ENCODE measurements at places on chromosomes 11 and 22.

DNA sequence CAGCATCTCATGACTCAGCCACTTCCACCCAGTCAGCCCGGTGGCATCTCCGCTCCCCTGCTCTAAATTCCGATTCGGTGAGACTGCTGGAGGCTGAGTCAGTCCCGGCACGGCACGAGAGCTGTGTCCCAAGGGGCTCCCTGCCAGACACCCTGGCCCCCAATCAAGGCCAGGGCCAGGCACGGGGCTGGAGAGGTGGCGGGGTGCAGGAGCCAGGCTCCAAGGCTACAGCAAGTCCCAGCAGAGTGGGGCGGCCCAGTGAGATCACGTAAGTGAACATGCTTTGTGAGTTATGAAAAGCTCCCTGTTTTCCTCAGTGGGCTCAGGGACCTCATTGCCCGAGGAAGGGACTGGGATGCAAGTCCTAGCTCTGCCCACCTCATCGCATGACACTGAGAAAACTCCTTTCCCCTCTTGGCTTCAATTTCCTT, 3.0 kb downstream of the C11orf68 start:
- DNase-seq = no peak

DNA sequence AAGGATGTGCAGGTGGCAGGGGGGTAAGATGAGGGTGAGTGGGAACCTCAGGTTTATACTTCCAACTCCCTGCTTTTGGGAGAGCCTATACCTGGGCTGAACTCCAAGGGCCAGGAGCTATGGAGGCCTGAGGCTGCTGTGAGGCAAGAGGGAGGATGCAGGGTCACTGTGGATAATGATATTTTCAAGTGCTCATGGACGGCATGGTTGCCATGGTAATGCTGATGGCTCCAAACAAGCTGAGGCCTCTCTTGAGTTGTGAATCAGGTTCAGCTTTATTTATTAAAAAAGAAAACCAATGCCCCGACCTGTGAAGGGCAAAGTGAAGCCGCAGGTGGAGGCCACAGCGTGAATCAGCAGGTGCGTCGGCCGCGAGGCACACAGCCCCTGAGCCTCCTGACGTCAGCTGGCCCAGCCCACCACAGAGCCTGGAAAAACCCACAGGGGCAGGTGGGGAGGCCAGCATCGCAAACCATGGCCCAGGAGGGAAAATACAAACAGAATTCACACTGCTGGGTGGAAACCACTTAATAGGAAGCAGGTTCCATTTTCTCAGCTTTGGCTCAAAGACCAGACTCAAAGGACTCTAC, 17.4 kb upstream of the CREB3L1 start:
- no peak for DNase-seq

DNA sequence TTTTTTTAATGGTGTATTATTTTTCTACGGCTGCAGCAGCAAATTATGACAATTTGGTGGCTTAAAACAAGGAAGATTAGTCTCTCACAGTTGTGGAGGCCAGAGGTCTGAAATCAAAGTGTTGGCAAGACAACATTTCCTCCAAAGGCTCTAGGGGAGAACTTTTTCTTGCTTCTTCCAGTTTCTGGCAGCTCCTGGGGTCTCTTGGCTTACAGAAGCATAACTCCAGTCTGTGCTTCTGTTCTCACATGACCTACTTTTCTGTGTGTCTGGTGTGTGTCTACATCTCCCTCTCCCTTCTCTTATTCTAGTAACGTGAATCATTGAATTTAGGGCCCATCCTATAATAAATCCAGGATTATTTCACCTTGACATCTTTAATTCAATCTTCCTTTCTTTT, 551.9 kb upstream of the LUZP2 start:
- no peak for DNase-seq

DNA sequence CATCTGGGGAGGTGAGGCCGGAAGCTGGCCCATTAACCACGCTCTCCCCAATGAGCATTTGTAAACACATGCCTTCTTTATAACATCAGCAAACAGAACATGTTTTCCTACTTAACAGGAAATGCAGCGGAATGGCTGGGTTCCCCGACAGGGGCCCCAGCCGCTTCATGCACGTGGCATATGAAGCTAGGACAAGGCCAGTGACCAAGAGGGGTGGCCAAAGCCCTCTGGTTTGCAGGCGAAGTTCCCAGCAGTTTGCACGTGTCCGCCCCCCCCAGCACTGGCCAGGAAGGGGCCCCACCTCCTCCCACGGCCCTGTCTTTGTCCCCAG, 38.7 kb upstream of the LINC01488 start:
- no peak for DNase-seq

DNA sequence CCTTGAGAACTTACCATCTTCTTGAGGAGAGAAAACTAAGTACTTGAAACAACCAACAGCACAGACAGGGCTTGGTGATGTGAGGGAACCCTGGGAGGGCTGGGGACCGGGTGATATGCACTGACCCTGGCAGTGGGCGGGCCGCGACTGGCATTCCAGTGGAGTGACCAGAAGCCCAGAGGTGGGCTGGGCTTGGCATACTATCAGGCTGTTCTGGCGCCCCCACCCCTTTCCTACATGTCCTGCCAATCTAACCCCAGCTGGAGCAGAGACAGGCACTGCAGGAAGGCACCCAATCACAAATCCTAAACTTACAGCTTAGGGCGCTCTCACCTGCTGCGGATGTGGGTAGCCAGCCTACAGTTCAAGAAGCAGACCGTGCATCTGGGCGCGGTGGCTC, 54.0 kb upstream of the GCAT start:
- no peak for DNase-seq

DNA sequence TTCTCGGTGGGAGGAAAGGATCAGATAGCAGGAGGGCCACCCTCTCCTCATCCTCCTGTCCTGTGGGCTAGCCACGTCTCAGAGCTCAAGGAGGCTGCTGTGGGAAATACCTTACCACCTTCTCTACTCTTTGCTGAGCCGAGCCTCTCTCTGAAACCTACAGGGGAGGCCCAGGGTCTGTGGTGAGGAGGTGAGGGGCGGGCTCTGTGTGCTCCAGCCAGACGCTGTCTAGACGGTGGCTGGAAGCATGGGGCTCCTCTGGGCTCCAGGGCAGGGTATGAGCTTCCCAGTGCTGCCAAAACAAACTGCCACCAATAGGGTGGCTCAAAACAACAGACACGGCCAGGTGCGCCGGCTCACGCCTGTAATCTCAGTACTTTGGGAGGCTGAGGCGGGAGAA, 5.5 kb upstream of the TMPRSS6 start:
- no peak for DNase-seq

GRCh38 chr11:108037211-108037610, 28.5 kb downstream of the CUL5 start:
- DNase-seq = no peak

DNA sequence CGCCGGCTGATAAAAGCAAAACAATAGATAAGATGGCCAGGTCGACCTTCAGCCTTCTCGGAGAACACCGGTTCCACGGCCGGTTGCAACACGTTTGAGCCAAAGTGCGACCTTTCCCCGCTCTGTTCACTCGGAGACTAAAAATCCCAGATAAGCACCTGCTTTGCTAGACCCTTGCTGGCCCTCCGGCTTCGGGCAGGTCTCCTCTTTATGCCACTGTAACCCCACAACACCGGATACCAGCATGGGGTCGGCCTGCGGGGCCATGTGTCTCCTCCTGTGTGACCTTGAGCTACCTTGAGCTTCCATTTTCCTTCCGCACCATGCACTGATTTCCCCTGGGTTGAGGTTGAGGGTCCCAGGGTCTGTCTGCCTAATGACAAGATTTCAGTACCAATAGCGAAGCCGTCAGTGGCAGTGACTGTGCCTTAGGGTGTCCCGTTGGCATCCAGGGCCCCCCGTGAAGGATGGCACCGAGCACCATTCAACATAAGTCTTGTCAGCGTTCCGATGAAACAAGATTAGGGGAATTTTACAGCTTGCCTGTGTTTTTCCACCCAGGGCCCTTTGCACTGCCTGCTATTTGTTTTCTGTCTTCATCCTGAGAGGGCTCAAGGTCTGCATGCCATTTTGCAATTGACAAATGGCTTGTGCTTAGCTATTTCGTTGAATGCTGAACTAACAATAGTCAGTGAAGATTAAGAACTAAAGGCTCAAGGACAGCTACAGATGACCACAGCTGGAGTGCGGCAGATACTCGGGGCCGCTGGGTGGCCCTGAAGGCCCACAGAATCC, 118.6 kb downstream of the KCNQ1 start:
- no peak for DNase-seq

DNA sequence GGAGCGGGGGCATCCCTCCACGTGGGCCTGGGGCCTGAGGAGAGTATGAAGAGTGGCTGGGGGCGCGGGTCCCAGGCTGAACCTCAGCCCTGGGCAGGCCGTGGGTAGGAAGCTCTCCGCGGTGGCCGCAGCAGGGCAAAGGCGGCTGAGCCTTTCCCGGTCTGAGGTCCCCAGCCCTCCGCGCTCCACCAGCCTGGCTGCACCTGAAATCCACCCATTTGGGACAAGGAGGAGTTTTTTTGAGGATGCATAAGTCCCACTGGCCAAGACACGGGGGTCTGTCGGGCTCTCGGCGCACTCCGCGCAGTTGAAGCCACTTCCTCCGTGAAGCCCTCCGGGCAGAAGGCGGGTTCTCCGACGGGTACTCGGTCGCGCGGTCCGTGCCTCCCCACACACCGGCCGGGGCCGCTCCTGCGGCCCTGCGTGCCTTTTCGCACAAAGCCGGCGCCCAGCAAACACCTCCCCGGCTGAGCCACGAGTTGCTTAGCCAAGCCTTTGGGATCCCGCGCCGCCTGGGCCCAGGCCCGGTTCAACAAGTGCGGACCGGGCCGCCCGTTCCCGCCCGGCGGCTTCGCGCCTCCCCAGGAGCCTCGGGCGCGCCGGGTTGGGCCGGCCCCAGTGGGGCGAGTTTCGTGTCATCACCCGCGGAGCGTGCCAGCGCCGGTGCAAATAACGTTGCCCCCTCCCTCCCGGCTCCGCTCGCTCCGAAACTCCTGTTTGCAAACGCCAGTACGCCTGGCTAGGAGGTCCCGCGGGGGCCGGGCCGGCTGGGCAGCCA, 666 bp upstream of the OVOL1 start:
- DNase-seq = no peak

DNA sequence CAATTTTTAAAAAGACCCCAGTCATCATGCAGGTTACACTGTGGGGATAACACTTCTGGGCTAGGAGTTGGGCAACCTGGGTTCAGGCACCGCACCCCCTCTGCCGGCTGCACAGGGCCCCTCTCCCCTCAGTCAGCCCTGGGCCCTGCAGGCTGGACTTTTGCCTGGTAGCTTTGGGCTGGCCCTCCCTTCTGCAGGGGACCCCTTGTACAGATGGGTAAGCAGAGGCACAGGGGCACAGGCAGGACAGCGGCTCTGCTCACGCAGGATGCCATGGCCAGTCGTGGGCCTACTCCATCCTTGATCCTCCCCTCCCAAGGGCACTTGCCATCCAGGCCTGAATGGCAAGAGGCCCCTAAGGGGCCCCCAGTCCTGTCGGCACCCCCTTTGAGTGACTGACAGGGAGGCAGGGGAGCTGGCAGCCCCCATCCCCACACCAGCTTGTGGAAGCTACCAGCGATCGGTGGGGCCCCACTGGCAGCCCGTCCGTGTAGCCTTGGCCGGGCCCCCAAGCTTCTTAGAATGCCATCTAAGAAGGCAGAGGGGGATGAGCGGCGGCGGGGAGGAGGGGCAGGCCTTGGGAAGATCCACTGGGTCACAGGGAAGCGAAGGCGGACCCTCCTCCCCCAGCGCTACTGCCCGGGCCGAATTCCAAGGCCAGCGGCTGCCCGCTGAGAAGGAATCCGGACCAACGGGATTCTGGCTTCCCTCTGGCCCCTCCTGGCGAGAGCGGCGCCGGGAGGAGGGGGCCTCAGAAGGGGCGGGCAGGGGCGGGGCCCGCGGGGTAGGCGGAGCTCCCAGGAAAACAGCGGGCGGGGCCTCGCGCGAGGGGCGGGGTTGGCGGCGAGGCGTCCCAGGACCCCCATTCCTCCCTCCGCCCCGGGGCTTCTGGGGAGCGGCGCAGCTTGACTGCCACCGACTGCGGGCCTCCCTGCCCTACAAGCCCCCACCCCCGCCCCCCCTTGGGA, 6.8 kb upstream of the CHKA start:
- DNase-seq = no peak

- no peak for DNase-seq
Measured at GRCh38 chr11:83727251-83727650, 441.1 kb upstream of the CCDC90B start.

GRCh38 chr11:78975081-78975480, 400.4 kb upstream of the NARS2 start:
- DNase-seq = no peak

DNA sequence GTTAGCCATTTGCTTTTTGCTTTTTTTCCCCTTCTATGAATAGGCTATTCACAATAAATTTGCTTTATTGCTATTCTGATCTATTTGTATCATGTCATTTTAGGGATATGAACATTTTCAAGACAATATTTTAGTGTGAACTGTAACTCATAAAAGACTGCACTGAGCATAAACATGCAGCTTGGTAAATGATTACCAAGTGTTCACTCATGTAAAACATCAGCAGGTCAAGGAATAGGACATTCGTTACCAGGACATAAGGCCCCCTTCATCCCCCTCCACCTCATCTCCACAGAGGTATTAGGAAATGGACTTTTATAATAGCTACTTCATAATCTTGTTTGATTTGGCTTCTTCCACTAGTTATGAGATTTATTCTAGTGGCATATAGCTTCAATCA, 12.4 kb downstream of the NLRP14 start:
- DNase-seq = no peak

- DNase-seq = no peak
Measured at GRCh38 chr11:87141980-87142514, 104.3 kb downstream of the TMEM135 start.

DNA sequence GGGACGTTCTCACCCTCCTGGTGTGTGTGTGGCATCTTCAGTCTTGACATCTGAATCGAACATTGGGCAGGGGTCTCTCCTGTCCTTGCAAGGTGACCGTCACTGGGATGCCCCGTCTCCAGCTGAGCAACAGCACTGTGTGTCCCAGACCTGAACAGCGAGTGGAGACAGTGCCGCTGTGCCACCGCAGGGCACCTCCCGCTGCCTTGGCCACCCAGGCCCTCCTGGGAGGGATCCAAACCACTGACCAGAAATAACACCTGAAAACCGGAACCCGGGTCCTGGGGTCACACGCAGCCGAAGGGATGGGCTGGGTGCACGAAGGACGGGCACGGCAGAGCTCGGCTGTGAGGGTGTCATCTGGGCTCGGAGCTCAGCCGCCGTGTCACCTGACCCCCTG, 102.2 kb downstream of the BRD1 start:
- DNase-seq = no peak

DNA sequence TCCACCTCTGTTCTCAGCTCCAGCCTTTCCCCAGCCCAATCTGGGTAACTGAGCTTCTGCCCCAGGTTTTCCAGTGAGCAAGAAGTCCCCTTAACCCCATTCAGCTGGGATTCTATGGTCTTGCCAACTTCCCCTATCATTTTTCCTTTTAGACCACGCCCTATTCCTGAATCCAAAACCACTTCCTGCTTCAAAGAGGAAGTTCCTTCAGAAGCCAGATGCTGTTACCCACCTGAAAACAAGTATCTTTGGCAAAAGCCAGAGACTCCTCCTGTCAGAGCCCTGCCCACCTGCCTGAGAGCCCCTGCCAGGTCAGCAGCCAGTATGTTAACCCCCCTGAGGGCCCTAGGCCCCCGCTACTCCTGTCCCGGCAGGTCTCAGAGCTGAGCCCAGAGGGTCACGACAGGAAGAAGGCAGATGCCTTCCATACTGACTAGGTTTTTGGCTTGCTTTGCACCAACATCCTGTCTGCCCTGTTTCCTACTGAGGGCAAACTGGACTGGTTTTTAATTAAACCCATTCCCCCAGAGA, 20.3 kb upstream of the MICAL2 start:
- DNase-seq = no peak

All from activated CD8-positive, alpha-beta memory T cell treated with anti-CD3 and anti-CD28 coated beads for 48 hours (primary cell).